ENCODE measurements at places on chromosomes 12 and 14.

- no peak for DNase-seq
These were observed 147.8 kb upstream of the CPSF6 start for GRCh38 chr12:69091442-69092017.

DNA sequence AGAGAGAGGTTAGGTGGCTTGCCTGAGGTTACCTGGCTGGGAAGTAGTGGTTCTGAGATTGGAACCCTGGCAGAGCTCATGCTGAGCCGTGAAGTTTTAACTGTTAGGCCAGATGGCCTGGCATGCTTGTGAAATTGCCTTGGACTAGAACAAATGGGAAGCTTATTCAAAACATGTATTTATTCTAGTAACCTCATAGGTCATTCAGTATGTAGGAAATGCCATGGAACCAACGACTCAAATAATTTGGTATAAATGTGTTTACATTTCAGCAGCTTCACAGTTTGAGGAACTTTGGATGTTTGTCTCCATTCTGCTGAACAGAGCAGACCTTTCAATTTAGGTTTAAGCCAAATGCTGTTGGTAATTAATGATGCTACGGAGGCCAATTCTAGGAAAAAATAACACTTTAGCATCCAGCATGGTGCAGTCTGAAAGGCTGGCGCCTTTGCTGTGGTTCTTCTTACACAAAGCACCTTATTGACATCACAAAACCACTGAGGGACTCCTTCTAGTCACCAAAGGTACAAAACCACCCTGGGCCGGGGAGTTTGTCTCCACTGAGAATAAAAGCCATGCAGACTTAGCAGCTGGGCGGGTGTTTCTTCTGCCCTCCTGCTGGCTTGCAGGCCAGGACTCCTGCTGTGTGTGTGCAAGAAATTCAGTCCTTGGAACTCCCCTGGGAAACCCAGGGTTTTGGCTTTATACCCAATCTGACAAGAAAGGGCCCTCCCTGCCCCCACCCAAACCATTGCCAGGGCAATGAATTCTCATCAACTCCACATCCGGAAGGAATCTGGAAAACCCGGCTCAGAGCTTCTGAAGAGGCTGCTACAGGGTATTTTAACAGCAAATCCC, 64.2 kb downstream of the ELK3 start:
- no peak for DNase-seq

- DNase-seq = no peak
These were observed 174.0 kb downstream of the ASCL4 start for GRCh38 chr12:107948391-107948945.

GRCh38 chr12:66321435-66321834, 19.1 kb downstream of the HELB start:
- DNase-seq = no peak

GRCh38 chr14:94598506-94598815, 13.7 kb upstream of the SERPINA3 start:
- DNase-seq = no peak

DNA sequence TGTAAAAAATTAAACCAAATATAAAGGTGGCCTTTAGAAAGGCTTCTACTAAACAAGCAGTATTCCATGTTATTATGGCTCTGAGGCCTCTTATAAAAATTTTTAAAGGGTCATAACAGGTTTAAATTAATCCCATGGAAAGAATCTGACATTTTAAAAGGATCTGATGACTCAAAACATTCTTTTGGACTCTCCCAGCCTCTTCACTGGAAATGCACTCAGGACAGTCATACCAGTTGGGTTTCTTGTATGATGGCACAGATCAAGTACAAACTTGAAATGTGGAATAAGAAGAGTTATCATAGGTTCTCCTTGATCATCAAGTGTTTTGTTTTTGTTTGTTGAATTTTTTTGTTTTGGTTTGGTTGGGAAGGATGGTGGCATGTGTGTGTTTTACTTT, 50.8 kb downstream of the PPP2R5E start:
- no peak for DNase-seq

DNA sequence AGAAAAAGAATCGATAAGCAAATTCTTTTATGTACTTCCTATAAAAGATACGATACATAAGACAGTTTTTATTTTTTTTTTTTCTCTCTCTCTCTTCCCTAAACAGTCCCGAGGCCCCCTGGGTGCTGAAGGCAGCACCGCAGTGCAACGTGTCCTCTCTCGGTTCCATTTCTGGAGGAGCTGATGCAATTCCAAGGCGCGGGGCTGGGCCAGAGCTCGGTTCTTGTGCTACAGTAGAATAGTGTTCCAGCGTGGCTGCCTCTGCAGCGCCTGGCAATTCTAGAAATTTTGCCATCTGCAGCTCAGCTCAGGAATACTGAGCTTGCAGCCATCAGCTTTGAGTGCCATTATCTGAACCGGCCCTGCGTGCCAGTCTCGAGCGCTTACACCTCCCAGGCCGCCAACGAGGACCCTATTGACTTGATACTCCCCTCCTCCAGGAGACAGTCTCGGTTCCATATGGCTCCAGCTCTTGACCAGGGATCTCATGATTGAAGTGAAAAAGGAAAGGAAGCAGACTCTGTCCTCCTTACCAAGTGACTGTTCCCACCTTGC, 630 bp downstream of the ALDH1L2 start:
- no peak for DNase-seq

- no peak for DNase-seq
These were observed 77.5 kb upstream of the ATP2A2 start for GRCh38 chr12:110203546-110203945.

DNA sequence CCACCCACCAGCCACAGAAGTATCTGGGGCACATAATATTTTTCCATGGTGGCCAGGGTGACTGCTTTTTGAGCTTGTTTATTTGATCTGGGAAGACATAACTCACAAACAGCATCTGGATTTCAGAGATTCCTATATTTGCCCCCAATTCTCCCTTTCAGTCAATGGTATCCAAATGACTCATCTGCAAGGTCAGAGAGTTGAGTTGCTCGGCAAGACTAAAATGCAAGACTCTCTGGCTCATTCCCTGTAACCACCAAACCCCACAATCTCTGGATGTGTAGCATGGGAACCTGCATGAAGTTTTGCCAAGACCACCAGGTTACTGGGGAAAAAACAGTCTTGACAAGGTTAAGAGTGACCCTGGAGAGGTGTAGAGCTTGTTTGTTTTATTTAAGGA, 174.9 kb upstream of the FAR2 start:
- DNase-seq = no peak

DNA sequence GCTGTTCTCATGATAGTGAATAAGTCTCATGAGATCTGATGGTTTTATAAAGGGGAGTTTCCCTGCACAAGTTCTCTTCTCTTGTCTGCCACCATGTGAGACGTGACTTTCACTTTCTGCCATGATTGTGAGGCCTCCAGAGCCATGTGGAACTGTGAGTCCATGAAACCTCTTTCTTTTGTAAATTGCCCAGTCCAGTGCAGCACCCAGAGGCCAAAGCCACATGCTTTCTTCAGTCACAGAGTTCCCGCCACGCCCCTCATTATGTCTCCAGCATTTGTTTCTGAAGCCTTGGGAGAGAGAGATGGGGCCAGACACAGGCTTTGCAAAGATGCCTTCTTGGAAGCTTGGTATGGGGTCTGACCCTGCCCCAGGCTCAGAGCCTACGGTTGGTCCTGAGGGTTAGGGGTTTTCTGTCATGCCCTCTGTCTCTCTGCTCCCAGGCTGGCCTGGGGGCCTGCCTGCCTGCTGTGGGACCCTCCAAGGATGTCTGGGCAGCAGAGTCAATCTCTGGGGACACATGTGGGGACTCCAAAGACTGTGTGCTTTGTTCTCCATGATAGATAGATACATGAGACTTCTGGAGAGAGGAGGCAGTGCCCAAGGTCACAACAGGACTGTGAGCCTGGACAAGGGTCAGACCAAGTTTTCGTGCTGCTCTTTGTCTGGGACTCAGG, 114.1 kb upstream of the PRMT8 start:
- DNase-seq = no peak

DNA sequence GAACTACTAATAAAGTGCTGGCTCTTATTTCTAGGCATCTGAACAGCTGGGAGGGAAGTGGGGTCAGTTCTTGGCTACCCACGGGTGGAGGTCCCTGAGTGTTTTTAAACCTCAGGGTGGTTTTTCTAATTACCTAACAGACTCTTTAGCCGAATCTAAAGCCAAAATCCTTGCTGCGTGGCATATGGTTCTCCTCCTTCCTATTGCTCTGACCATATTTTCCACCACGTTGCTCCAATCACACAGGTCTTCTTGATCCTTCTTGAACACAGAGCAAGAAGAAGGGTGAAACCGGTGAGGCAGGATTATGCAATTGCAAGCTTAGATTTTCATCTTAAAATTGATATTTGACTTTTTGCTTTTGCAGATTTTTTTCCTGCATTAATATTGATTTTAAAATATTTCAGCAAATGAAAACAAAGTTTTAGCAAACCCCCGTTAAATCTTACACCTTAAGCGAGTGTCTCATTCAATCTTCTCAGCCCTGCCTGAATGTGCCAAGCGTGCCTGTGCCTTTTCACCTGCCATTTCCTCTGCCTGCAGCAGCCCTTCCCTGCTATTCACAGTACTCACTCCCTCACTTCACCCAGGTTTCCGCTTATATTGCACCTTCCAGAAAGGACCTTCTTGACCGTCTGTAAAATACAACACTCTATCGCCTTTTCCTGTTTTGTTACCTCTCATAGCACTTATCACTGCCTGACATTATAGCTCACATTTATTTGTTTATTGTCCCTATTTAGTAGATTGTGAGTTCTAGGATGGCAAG, 506.0 kb downstream of the DIO2 start:
- DNase-seq = no peak

GRCh38 chr14:89365061-89365801, 51.8 kb downstream of the FOXN3 start:
- peak; percentile 22 for DNase-seq

DNA sequence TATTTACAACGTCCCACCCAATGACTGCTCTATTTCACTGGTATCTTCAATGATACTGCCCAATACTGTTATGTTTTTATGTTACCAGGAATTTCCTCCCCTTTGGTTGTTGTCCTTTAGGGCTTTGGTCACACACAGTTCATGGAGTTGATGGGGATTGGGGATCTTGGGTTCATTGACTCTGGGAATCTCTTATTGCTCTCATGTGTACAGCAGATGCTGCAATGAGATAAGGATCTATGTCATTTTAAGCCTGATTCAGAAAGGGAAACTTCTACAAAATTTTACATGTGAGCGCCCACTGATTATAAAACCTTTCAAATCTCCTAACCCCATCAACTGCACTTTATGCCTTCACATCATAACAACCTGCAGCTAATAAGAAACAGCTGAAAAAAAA, 67.2 kb downstream of the FAR2 start:
- no peak for DNase-seq

- no peak for DNase-seq
These were observed 35.9 kb upstream of the CHST11 start for GRCh38 chr12:104420868-104421267.

DNA sequence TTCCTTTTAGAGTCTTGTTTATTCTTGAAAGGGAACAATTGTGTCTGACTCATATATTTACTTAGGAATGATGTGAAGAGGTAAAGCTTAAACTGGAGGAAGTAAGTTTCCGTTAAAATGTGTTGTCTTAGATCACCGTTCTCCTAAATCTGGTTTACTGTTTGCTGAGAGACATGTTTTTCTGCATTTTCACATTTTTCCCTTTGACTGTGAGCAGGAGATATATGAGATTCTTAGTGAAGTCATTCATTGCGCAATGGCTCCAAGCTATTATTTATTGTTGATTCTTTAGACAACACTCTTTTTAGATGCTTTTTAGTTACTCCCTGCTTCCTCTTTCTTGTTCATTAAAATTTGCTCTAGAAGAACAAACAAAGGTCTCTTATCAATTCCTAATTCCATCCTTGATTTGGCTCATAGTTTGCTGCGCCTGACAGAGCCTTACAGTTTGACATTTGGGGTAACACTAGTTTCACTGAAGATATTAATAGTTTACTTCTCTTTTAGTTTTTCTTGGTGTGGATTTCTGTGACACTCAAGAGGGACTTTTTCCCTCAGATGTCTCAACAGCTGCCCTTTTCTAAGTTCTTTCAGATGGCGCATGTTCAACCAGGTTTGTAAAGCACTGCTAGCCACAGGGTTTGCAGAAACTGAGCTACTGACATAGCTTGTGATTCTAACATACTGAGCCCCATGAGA, 11.4 kb downstream of the CLECL1 start:
- no peak for DNase-seq

GRCh38 chr12:65598688-65599087, 225.6 kb upstream of the HMGA2 start:
- no peak for DNase-seq

DNA sequence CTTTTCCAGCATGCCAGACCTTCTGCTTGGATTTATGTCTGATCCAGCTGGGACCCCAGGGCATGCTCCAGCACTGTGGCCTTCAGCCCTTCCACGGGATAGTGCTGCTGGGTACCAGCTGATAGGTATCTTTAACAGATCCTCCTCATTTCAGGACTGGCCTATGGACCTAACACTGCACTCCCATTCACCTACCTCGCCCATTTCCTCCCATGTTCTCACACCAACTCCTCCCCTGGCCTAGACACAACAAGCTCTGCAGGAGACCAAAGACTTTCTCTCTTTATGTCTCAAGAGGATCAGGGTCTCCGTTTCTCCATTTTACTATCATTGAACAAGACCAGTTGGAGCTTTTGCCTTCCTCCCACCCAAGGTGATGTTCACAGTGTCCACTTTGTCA, 140.0 kb upstream of the TMCC3 start:
- no peak for DNase-seq

DNA sequence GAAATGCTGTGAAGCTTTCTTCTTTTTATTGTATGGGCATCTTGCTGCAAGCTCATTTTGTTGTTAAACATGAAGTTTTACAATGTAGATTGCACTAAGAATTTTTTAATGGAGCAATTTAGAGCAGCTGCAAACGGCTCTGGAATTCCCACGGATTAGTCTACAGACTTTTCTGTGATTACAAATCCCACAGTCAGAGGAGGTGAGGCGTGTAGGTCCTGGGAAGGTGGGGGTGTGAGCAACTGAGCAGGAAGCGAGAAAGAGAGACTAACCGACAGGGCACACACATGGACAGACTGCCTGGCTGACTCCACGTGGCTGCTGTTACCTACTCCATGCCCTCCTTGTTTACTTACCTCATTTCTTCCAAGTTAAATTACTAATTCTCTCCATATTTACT, 348.5 kb downstream of the NPAS3 start:
- no peak for DNase-seq

DNA sequence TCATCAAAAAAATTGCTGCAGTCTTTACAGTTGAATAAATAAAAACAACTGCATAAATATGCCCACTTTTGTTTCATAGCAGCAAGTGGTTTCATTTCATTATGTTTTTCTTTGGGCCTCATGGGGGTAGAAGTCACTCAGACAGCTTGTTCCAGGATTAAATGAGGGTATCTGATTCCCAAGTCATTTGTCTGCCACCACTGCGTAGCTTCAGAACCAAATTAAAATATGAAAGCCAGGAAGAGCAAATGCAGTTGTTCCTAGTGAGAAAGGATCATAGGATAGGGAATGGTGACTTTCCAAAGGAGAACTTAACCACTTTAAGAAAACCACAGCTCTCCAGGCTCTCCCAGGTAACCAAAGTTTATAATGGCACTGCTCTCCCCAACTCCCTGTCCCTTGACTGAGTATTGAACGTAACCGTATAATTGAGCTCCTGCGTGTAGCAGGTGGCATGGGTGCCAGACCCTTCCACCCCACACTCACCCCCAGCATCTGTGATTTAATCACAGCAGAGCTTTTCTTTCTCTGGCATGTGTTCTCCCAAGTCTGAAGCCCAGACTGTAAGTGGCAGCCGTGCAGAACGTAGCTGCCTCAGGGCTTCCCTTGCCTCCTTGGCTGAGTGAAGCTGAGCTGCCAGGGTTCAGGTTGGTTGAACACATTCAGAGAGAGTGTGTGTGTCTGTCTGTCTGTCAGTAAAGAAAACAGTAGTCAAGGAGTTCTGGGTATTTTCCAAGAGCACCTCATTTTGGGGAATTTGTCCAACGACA, 11.3 kb upstream of the KCNH3 start:
- no peak for DNase-seq

Measured in stimulated activated CD8-positive, alpha-beta memory T cell treated with anti-CD3 and anti-CD28 coated beads, Interleukin-2, amount 100 ng/mL, for 48 hours (primary cell).